Cerebellum (tissue), 4 donors: ENCODE measurements at places on chromosomes 16 and 17.

GRCh38 chr16:7548796-7549318 lies 216.2 kb downstream of the RBFOX1 start:
- no peak for DNase-seq

DNA sequence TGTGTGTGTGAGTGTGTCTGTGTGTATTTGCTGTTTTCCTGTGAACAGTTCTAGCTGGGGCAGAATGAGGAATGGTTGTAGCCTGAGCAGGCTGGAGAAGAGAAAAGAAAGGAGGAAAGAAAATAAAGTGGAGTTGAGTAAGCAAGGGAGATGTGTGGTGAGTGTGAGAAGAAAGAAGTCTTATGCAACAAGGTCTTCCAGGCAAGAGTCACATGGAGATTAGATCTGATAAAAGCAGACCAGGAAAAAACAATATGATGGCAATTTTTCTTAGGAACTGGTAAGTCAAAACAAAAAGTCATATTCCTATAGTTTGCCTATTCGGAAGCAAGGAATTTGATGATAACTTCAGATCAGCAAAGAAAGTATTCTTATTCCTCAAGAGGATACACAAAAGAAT lies 125.0 kb downstream of the HS3ST3A1 start:
- no peak for DNase-seq

DNA sequence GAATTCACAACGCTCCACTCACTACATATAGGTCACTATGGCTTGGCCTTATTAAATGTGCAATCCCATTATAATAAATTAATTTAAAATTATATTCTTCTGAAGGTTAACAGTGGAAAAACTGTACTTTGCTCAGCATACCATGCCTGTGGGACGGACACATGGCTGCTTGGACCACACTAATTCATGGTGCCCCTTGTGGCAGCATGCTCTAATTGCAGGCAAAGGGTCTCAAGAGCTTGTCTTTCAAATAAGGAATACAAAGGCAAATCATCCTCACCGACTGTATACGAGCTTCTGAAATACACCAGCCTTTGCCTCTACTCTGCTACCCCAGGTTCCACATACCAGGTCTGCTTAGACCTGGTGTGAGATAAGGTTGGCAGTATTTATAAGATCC lies 11.7 kb downstream of the SMPD3 start:
- no peak for DNase-seq

- no peak for DNase-seq
Measured at GRCh38 chr17:79654960-79655382, 44.1 kb upstream of the RBFOX3 start.

DNA sequence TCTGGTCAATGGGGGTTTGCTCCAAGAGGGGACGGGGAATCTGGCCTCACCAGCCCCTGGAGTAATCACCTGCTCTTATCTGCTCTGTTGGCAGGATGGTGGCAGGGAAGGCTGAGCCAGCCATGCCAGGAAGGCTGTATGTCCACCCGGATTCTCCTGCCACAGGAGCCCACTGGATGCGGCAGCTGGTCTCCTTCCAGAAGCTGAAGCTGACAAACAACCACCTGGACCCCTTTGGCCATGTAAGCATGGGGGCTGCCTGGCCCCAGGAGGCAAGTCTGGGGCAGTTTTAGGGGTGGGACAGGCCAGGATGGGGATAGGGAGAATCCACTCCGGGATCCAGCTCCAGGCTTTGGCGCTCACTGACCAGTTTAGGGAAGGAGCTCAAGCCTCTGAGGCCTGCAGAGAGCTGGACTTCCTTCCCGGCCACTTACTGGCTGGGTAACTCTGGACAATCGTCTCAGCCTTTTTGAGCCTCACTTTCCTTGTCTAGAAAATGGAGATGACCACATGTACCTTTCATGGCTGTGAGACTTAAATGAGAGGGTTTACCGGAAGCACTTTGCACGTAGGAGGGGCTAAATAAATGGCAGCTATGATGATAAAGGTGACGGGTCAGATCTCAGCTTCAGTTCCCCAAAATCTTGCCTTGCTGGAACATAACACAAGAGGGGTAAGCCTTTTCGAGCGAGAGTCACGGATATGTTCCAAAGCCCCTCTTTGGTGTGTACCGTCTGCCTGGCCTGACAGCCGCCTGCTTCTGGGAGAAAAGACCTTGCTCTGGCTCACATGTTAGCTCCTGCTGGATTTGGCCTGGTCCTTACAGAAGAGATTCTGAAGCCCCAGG lies 15.4 kb downstream of the TBX4 start:
- peak; percentile 60 for DNase-seq

GRCh38 chr17:47896672-47897490 lies 845 bp downstream of the SP2 start:
- DNase-seq = no peak

- no peak for DNase-seq
Measured at GRCh38 chr16:23448392-23448791, 4.6 kb downstream of the COG7 start.

DNA sequence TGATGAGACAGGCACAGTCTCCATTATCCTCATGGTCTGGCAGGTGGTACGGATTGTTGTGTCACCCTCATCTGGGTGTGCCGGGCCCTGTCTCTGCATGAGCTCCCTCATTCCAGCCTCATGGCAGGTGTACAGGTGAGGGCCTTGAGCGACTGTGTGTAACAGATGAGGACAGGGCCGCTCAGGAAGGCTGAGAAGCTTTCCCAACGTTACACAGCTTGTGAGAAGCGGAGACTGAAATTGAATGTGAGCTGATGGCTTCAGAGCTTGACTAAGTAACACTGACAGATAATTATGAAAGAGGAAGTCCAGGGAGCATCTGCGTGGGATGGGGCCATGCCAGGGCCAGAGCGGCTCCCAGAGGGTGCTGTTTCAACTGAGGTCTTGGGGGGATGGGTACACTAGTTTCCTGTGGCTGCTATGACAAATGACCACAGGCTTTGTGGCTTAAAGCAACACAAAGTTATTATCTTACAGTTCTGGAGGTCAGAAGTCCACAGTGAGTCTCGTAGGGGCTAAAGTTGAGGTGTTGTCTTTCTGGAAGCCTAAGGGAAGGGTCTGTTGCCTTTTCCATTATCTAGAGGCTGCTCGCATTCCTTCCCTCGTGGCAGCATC lies 36.7 kb downstream of the CMIP start:
- no peak for DNase-seq

- no peak for DNase-seq
Measured at GRCh38 chr17:35692512-35693210, 38.8 kb upstream of the RASL10B start.

DNA sequence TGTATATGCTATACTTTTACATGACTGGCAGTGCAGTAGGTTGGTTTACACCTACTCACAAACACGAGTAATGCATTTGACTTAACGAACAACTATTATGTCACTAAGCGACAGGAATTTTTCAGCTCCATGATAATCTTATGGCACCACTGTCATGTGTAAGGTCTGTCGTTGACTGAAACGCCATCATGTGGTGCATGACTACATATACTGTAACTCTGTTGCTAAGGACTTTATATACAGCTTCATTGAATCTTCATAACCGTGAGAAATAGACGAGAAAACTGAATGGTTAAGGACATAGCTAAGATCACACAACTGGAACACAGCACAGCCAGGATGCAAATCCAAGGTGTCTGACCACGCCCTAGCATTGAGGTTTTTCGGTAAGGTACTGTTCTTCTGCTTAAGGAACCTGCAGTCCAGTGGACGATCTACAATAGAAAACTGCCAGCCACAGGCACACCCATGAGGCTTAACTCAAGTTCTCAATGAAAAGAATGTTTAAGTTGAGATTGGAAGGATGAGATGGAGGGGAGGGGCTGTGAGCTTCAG lies 3.3 kb downstream of the CFAP20 start:
- DNase-seq = no peak

DNA sequence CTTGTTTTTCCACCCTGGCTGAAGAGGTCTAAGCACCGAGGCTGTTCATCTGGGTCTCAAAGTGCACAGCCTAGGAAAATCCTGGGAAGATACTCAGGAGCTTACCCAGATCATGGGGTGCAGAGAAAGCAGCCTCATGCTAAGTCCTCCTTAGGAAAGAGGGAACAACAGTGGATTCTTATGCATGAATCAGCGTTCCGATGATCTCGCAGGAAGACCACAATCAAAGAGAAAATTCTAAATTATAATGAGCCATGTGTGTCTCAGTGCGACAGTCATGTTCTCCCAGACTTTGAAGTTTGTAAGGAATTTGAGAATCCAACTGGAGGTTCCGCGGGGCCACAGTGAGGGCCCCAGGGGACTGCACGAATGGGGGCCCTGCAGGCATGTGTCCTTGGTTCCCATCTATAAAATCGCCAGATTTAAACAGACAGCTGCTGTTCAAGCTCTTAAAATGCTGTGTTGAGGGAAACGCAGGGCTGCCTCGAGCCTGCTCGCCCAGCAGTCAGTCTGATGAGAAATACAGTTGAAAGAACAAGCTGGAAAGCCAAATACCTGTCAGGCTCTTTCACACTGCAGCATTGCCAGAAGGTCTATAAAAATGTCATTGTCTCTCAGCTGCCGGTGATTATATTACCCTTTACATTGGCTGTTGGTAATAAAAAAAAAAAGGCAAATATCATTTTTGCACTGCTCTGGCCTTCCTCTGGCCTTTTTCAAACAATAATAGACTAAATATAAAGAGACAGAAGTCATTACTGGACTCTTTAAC lies 152.1 kb downstream of the PMP22 start:
- DNase-seq = peak; percentile 5

GRCh38 chr17:10649602-10650001 lies 7.5 kb downstream of the MYH3 start:
- DNase-seq = no peak

DNA sequence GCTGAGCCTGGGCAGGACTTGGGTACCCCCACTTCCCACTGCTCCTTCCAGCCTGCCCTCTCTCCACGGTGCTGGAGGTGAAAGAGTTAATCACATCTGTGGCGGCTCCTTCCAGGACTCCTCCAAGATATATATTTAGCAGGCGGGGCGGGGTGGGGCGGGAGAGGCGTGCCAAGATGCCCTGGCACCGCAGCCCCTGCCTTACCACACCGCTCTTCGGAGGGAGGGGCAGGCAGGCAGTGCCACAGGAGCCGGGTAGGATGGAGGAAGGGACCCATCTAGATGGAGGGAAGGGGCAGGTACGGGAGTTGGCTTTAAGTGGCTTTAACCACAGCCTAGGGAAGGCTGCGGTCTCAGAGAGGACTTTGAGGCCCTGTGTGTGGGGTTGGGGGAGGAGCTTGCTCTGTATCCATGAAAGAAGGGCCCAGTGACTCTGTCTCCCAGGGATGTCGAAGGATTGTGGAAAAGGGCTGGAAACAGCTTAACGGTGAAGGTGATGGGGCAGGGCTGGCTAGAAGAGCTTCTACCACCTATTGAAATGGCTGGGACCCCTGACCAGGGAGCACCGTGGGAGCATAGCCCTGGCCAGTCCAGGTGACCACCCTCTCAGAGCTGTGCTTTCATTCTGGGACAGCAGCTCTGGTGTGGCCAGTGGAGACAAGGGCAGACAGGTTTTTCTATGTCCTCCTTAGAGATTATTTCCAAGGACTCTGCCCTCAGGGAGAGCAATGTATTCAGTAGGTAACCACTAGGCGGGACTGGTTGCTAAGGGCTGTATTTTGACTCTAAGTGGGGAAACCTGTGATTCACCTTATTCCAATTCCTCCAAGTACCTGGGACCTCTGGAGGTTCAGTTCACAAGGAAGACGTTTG lies 13.0 kb downstream of the GPR142 start:
- no peak for DNase-seq

- DNase-seq = no peak
Measured at GRCh38 chr16:4855371-4855770, 8.1 kb downstream of the UBN1 start.
